ENCODE measurements at places on chromosomes 6 and 20.

GRCh38 chr6:69801225-69801624, 4.4 kb upstream of the LMBRD1 start:
- no peak overlapping the region for H3K4me3 ChIP-seq
- H3K36me3 ChIP-seq = no peaks in the 10 kb centered on the region
- H3K27me3 ChIP-seq = no peaks in the 10 kb centered on the region
- DNase-seq = peak; percentile 11
- peaks cover 12% of the 10 kb centered on the region for H3K4me1 ChIP-seq
- H3K27ac ChIP-seq = no peak overlapping the region

DNA sequence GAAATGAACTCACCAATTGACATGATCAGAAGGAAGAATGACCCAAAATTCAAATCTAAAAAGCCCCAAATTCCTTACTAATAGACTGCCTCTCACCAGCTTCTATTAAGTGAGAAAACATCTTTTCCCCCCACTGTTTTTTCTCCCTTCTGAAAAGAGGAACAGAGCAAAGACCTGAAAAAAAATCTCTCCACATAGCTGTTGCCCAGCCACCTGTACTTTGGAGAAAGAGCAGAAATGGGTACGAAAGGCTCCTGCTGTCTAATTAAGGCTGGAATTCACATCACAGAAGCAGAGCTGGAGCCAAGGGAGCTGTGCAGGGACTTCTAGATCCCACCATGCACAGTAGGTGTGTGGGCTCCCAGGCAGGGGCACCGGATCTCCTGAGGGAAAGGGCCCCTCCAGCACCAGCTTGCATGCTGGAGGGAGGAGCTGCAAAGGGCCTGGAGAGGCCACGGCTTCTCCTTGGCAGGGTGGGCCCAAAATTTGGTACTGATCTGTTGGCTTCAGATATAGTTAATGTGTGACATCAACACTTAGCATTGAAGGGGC, 73.2 kb upstream of the DUSP22 start:
- H3K4me1 ChIP-seq = peaks cover 70% of the 10 kb centered on the region
- DNase-seq = no peak
- no peak overlapping the region for H3K4me3 ChIP-seq
- H3K27ac ChIP-seq = no peak overlapping the region
- no peaks in the 10 kb centered on the region for H3K27me3 ChIP-seq
- no peaks in the 10 kb centered on the region for H3K36me3 ChIP-seq

DNA sequence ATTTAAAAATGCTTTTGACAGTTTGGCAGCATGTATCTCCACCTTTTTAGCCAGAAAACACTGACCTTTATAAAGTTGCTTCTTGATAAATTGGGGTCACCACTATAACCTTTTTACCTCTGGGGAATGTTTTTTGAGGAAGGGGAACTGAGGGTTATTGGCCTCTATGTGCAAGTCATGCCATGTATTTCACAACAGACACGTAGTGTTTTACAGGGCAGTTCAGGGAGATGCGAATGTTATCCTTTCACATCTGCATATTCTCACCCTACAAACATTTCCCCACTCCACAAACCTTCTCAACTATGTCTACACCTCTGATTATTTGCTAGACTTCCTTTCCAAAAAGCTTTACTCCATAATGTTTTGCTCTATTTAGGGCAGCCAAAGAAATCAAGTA, 17.0 kb upstream of the SLA2 start:
- no peaks in the 10 kb centered on the region for H3K36me3 ChIP-seq
- H3K27me3 ChIP-seq = no peaks in the 10 kb centered on the region
- H3K4me1 ChIP-seq = peaks cover 11% of the 10 kb centered on the region
- DNase-seq = no peak
- H3K4me3 ChIP-seq = no peak overlapping the region

DNA sequence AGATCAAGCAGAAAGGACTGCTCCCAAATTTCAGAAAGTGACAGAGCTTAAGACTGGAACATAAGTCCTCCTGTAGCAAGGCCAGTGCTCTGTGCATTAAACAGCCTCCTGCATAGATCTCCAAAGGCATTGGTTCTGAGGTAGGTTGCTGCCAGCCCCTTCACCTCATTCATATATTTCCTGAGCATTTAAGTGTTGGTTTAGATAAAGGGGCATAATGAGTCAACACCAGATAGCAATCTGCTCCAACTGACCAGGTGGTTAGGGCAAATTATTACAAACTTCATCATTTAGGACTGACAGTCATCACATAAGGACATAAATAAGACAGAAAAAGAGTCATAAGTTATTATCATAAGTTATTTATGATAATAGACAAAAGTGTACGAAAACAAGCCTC, 10.7 kb downstream of the PTPRK start:
- no peaks in the 10 kb centered on the region for H3K4me1 ChIP-seq
- DNase-seq = no peak
- H3K36me3 ChIP-seq = no peaks in the 10 kb centered on the region
- H3K4me3 ChIP-seq = no peak overlapping the region

DNA sequence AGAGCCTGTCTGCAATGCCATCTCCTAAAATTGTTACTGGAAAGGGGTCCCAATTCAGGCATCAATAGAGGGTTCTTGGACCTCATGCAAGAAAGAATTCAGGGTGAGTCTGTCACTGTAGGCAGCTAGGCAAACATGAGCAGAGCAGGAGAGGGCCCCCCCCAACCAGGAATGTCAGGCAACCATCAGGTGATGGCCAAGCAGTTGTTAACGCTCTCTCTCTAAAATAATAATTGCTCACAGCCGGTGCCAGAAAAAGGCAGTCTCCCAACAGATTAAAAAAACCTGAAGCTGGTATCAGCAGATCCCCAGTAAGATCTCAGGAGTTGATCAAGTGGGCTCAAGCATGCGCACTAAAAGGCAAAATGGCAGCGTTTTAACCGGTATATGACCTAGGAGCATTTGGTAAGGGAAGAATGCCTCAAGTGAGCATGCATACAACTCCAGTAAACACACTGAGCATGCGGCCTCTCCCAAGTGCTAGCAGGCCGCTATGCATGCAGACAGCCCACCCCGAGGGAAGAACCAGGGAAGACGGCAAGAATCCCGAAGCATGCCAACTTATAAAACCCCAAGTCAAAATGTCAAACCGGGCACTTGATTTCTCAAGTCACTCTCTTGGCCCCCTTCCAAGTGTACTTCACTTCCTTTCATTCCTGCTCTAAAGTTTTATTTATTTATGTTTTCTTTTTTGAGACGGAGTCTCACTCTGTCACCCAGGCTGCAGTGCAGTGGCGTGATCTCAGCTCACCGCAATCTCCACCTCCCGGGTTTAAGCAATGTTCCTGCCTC, 44.0 kb upstream of the RNGTT start:
- no peak overlapping the region for H3K4me3 ChIP-seq
- H3K36me3 ChIP-seq = no peaks in the 10 kb centered on the region
- no peak for DNase-seq
- H3K27ac ChIP-seq = no peak overlapping the region
- no peaks in the 10 kb centered on the region for H3K27me3 ChIP-seq

DNA sequence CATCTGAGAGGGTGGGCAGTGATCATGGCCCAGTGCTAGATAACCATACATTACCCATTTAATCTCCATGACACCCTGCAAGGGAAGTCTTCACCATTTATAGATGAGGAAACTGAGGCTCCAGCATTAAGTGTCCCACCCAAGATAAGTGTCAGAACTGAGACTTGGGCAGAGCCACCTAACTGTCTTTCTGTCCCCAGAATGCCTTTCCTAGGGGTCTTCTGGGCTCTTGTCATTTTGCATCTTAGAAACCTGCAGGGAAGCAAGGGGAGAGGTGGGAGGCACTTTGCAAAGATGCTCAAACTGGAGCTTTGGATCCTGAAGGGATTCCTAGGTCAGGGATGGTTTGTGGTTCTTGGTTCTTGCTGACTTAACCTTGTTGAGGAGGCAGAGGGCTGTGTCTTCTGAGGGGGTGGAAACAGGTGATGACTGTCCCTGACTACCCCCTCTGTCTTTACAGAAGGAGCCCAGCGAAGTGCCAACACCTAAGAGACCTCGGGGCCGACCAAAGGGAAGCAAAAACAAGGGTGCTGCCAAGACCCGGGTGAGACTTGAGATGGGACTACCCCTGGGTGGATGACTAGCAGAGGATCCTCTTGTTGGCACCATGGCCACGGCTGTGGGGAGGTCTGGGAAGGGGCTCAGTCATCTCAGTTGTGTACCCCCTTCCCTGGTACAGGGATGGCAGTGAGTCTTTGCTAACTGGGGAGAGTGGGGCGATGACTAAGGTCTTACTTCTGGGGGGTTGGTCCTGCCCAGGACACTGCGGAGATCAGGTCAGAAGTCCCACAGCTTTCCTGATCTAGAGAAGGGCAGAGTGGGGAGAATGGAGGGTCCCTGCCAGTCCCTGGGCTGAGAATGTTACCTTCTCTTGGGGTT, 5.8 kb downstream of the HMGA1 start:
- H3K27me3 ChIP-seq = no peaks in the 10 kb centered on the region
- H3K4me3 ChIP-seq = no peak overlapping the region
- peak overlapping the region; percentile 90 for H3K27ac ChIP-seq
- peaks cover 91% of the 10 kb centered on the region for H3K4me1 ChIP-seq

DNA sequence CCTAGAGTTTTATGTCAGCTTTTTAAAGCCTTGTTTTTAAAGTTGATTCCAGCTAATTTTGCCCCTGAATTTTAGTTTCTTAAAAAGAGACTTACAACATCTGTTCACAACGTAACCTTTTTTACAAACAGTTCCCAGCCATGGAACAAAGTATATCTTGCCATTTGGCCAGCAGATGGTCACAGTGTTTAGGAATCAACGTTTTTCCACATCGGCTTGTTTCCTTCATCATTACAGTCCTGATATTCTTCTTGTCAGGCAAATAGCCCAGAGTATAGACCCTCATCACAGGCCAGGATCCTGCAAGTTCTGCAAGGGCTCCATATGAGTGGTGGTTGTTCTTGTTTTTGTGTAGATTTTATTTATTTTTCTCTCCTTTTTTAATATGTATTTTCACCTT, 341.7 kb upstream of the HTR1E start:
- no peaks in the 10 kb centered on the region for H3K4me1 ChIP-seq
- DNase-seq = no peak
- H3K27ac ChIP-seq = no peak overlapping the region
- no peaks in the 10 kb centered on the region for H3K27me3 ChIP-seq
- no peak overlapping the region for H3K4me3 ChIP-seq

DNA sequence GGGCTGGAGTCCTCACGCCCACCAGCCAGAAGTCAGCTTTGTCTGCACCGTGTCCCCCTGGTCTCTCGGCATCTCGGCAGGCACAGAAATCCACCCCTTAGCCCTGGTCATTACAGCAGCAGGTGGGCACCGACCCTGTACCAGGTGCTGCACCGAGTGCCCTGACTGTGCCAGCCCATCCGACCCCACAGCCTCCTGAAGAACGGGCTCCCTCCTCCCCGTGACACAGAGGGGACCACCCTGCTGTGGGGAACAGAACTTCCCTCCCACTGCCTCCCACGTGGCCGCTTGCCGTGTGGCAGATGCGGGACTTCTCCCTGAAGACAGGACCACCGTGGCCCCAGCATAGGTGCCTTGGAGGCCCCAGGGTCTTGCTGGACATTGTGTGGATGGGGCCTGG, 161.2 kb downstream of the TAF4 start:
- no peaks in the 10 kb centered on the region for H3K27me3 ChIP-seq
- H3K36me3 ChIP-seq = no peaks in the 10 kb centered on the region
- H3K4me3 ChIP-seq = no peak overlapping the region
- no peak overlapping the region for H3K27ac ChIP-seq
- no peaks in the 10 kb centered on the region for H3K4me1 ChIP-seq
- no peak for DNase-seq

- H3K27me3 ChIP-seq = no peaks in the 10 kb centered on the region
- no peak overlapping the region for H3K27ac ChIP-seq
- H3K36me3 ChIP-seq = no peaks in the 10 kb centered on the region
- no peaks in the 10 kb centered on the region for H3K4me1 ChIP-seq
- no peak overlapping the region for H3K4me3 ChIP-seq
Measured at GRCh38 chr6:62980724-62981123, 230.5 kb upstream of the FKBP1C start.

DNA sequence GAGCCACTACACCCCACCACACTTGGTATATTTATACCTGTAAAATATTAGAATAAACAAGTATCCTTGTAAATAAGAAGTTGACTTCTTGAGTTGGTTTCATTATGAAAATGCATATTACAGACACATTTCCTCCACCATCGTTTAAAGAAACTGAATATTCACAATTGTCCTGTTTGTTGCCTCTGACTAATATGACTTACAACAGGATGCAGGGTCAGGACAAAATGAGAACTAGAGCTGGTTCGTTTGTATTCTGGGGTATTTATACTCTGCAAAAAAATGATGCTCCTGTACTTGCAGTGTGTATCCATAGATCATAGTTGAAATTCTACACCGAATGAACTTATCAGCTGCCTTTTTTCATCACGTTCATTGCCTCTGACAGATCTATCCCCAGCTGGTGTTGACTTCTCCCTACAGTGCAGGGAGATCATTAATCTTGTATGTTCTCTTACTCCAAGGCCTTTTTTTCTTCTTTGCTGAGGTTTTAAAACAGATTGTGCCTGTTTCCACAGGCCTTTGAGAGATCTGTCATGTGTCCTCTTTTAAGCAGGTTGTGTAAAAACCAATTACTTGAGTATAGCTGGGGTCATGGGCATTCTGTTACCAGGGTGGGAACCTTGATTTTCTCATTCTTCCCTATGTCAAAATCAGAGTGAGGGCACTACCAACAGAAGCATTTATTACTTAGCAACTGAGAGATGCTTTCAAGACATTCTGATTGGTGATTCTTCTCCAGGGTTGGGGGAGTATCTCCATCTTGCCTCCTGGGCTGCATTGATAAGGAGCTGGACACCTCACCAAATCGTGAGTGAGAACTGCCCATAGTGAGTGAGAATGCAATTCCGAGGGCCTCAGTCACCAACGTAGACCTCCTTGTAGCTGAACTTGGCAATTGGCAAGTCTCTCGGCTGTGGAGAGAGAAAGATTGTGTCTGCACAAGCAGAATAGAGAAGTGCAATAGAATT, 78.8 kb upstream of the CD83 start:
- H3K4me1 ChIP-seq = no peaks in the 10 kb centered on the region
- no peak overlapping the region for H3K27ac ChIP-seq
- H3K4me3 ChIP-seq = no peak overlapping the region

DNA sequence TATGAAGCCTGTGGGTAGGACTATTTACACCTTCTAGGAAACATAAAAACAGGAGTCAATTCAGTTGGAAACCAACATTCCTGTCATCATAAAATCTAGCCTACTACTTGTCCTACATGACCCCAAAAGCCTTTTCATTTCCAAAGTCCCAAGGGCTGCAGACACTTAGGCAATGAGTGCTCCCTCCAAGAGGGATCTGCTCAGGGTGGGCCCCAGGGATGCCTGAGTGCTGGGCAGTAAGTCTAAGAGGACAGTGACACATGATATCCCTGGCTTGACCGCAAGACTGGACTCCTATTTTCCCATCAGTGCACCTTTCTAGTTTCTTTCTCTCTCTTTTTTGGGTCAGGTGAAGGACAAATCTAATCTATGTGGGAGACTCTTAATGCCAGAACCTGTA, 1101.3 kb downstream of the GRIK2 start:
- H3K27me3 ChIP-seq = no peaks in the 10 kb centered on the region
- no peaks in the 10 kb centered on the region for H3K4me1 ChIP-seq
- no peak overlapping the region for H3K4me3 ChIP-seq
- H3K36me3 ChIP-seq = no peaks in the 10 kb centered on the region
